Endodermal cell (in vitro differentiated cells): ENCODE measurements at places on chromosomes 4 and X.

- H3K27me3 ChIP-seq = no peaks in the 10 kb centered on the region
- no peak for DNase-seq
- no peaks in the 10 kb centered on the region for H3K4me1 ChIP-seq
These were observed 184.0 kb upstream of the KIT start for GRCh38 chr4:54473798-54474197.

DNA sequence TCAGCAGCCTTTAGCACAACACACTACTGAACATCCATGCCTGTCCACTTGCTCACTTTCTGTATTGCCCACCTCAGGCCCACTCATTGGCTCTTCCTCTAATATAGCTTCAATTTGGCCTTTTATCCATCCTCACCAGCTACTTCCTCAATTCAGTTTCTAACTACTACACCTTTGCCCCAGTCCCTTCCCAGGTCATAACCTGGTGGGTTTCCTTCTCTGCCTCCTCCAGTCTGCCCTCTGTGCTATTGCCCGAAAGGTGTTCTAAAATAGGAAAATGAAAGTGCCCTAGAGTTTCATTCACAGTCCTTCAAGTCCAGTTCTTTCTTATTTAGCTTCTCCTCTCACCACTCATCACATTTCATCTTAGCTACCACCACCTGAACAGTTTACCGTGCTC is 23.1 kb downstream of the MOSPD2 start:
- no peaks in the 10 kb centered on the region for H3K4me1 ChIP-seq
- no peak for DNase-seq
- H3K27ac ChIP-seq = no peak overlapping the region
- H3K36me3 ChIP-seq = peaks cover 7% of the 10 kb centered on the region
- H3K4me3 ChIP-seq = no peak overlapping the region

DNA sequence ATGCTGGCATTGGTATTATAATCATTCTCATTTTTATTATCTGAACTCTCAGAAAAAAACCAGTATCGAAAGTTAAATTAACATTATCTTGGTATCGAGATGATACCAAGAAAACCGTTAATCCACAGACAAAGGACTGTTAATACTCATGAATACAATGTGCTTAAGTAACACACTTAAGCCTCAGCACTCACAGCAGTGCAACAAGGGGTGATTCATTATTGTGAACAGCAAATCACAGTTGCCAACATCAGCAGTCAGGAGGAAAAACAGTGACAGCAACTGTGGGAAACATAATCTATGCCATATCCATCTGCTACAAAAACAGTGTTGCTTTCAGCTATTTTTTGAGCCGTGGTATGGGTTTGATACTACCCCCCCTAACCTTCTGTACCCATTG is 210.9 kb upstream of the ATOH1 start:
- no peaks in the 10 kb centered on the region for H3K36me3 ChIP-seq
- H3K4me1 ChIP-seq = peaks cover 2% of the 10 kb centered on the region
- no peaks in the 10 kb centered on the region for H3K27me3 ChIP-seq
- no peak for DNase-seq
- no peak overlapping the region for H3K27ac ChIP-seq

GRCh38 chr4:158630893-158631292 is 40.8 kb downstream of the C4orf46 start:
- no peaks in the 10 kb centered on the region for H3K36me3 ChIP-seq

DNA sequence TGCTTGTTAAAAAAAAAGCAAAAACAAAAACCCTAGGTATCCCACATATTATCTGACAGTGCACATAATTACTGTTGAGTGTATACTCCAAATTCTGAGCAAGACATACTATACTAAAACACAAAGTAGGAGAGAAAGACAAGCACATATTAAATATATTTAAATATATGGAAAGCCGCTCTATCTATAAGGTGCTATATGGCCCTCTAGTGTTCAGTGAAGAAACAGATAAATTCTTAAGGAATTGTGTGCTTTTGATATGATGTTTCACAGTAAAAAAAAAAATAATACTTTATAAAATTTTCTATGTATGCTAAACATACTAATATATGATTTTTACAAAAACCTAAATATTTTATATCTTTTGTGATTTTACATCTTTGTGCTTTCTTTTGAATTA is 137.8 kb downstream of the FBXW7 start:
- no peak for DNase-seq
- no peaks in the 10 kb centered on the region for H3K27me3 ChIP-seq
- H3K36me3 ChIP-seq = no peaks in the 10 kb centered on the region
- H3K27ac ChIP-seq = no peak overlapping the region

DNA sequence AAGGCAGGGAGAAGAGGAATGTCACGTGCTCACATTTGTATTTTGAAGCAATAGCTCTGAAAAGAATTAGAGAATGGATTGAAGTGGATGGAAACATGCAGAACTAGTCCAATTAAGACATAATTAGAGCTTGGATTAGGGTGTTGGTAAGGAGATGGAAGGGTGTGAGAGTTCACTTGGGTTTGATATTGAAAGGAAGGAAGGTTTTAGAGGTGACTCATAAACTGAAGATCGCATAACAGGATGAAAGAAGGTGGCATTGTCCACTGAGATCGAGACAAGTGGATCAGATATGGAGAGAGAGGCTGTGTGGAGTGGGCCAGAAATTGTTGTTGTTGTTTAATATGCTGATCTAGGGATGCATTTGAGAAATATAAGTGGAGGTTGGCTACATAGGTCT is 244.0 kb upstream of the SMIM31 start:
- DNase-seq = no peak
- H3K4me1 ChIP-seq = no peaks in the 10 kb centered on the region
- no peak overlapping the region for H3K4me3 ChIP-seq
- H3K36me3 ChIP-seq = no peaks in the 10 kb centered on the region

- DNase-seq = no peak
- no peak overlapping the region for H3K27ac ChIP-seq
- H3K27me3 ChIP-seq = no peaks in the 10 kb centered on the region
- H3K36me3 ChIP-seq = peaks cover 7% of the 10 kb centered on the region
- no peak overlapping the region for H3K4me3 ChIP-seq
These were observed 78.0 kb downstream of the MSN start for GRCh38 chrX:65745427-65745826.

- H3K4me3 ChIP-seq = no peak overlapping the region
- H3K27ac ChIP-seq = no peak overlapping the region
- H3K36me3 ChIP-seq = no peaks in the 10 kb centered on the region
- H3K27me3 ChIP-seq = no peaks in the 10 kb centered on the region
These were observed 1408.0 kb downstream of the RAPGEF2 start for GRCh38 chr4:160510928-160511327.

DNA sequence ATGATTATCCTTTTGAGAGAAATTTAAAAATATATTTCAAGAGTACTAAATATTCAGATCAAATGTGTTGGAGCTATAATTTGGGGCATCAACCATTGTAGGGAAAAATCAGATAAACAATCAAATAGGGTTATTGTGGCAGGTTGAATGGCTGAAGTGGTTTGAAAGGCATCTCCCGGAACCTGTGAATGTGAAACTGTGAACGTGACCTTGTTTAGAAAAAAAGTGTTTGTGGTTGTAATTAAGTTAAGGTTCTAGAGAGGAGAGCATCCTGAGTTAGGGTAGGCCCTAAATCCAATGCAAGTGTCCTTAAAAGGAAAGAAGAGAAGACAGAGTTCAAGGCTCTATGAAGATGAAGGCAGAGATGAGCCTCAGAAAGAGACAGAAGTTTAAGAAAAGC is 37.4 kb downstream of the ADGRA3 start:
- no peaks in the 10 kb centered on the region for H3K27me3 ChIP-seq
- H3K4me3 ChIP-seq = no peak overlapping the region
- no peak for DNase-seq
- no peak overlapping the region for H3K27ac ChIP-seq

DNA sequence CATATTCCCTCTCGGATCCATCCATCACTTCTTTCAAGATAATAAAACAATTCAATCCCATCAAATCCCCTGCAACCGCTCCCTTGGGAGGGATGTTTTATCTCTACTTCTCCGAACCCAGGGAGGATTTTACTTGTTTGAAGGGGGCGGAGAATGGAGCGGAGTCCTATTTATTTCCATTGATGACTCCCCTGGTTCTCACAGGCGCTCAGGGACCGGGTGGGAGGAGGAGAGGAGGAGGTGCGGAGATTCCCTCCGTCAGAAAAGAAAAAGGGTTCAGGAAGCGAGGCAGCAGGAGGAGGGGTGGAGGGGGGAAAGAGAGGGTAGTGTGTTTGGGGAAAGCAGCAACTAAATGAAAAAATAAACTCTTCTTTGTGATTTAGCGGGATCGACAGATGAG is 2.1 kb downstream of the NDNF start:
- peaks cover 43% of the 10 kb centered on the region for H3K27me3 ChIP-seq
- peak; percentile 75 for DNase-seq
- no peak overlapping the region for H3K27ac ChIP-seq

DNA sequence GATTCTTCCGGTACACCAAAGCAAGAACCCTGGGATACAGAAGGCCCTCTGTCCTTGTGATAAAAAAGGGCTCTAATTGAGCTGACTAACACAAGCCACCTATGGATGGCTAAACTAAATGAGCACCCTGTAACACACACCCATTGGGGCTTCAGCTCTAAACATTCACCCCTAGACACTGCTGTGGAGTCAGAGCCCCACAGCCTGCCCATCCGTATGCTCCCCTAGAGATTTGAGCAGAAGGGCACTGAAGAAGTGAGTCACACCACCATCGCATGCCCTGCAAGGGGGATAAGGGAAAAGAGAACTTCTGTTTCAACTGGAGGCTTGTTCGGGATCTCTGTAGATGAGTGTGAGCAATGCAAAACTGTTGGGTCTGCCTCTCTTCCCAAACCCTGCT is 545.2 kb downstream of the KCTD8 start:
- H3K27me3 ChIP-seq = no peaks in the 10 kb centered on the region
- no peak for DNase-seq
- no peaks in the 10 kb centered on the region for H3K4me1 ChIP-seq
- no peak overlapping the region for H3K4me3 ChIP-seq
- no peak overlapping the region for H3K27ac ChIP-seq

DNA sequence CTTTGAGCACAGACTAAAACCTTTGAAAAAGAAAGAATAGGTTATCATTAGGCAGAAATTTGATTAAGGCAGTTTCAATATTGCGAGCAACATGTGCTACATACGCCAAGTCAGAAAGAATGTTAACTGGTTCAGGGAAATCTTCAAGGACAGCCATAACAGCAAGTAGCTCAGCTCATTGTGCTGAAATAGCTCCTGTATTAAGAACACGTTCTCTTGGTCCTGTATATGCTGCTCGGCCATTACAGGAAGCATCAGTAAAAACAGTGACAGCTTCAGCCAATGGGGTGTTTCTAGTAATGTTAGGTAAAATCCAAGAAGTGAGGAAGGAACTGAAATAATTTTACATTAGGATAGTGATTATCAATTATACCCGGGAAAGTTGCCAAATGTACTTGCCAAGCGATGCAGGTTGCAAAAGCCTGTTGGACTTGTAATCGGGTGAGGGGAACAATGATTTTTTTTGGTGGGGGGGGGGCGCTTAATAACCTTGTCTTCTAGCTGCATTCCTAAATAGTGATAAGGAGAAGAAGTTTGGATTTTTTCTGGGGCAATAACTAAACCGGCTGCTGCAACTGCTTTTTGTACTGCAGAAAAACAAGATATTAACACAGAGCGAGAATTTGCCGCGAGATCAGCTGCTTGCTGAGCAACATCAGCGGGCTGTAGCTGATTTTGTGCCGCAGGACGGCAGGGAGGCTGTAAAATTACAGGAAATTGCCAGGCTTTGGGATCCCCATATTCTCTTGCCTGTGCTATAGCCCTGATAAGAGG is 49.4 kb upstream of the RASSF6 start:
- H3K27ac ChIP-seq = no peak overlapping the region
- H3K4me3 ChIP-seq = no peak overlapping the region
- no peak for DNase-seq
- no peaks in the 10 kb centered on the region for H3K36me3 ChIP-seq
- H3K27me3 ChIP-seq = no peaks in the 10 kb centered on the region
- H3K4me1 ChIP-seq = no peaks in the 10 kb centered on the region

DNA sequence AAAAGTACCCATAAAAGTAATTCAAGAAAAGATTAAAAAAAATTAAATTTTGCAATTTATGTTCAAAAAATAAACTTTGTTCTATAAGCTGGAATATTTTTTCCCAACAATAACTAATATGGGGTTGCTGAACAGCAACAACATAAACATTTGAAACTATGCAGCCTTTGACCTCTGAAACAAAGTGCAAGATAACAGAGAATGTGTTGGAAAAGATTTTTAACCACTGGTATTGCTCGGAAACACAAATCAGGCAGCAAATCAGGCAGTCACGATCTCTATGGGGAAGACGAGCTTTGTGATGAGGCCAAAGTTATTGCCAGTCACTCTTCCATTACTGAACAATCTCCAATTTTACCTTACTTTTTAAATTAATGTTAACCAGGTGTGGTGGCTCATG is 332.1 kb downstream of the PABPC4L start:
- DNase-seq = no peak
- no peak overlapping the region for H3K27ac ChIP-seq
- no peaks in the 10 kb centered on the region for H3K27me3 ChIP-seq

GRCh38 chr4:39085891-39086290 is 23.9 kb downstream of the KLHL5 start:
- H3K4me3 ChIP-seq = no peak overlapping the region
- H3K36me3 ChIP-seq = peaks cover 12% of the 10 kb centered on the region
- DNase-seq = no peak
- H3K27ac ChIP-seq = no peak overlapping the region
- no peaks in the 10 kb centered on the region for H3K27me3 ChIP-seq

DNA sequence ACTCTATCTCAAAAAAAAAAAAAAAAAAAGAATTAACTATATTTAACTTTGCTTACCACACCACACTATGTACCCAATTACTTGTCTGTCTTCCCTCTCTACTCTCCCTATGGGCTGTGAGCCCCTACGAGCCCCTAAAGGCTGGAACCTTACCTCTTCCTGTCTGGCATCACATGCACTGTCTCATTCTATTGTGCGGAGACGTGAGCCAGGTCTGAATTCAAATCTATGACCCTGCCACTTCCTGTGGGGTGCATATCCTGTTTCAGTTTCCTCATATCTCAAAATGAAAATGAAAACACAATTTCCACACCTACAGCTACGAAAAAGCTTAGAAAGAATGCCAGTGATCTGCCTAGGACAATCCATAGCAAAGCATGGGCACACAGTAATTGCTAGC is 42.9 kb upstream of the HS3ST1 start:
- peaks cover 4% of the 10 kb centered on the region for H3K4me1 ChIP-seq
- DNase-seq = no peak
- no peak overlapping the region for H3K27ac ChIP-seq
- no peak overlapping the region for H3K4me3 ChIP-seq
- H3K27me3 ChIP-seq = no peaks in the 10 kb centered on the region

- H3K4me3 ChIP-seq = no peak overlapping the region
- H3K27ac ChIP-seq = no peak overlapping the region
- no peaks in the 10 kb centered on the region for H3K4me1 ChIP-seq
These were observed 69.2 kb upstream of the MTM1 start for GRCh38 chrX:150499240-150499639.

DNA sequence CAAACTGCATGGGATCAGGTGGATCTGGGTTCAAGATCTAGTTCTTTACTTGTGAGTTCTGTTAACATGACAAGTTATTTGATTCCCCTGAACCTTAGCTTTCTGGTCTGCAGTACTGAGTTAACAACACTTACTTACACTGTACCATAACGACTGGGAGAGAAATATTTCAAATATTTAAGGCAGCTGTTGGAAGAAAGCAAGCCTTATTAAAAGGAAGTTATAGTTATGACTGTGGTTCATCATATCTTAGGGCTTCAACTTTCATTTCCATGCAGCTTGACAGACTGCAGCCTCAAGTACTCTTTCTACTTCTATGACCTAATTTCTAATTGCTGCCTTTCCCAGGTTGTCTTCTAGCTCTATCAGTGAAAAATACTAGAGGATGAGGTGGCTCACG is 40.0 kb upstream of the PDGFRA start:
- DNase-seq = no peak
- no peaks in the 10 kb centered on the region for H3K27me3 ChIP-seq
- no peaks in the 10 kb centered on the region for H3K4me1 ChIP-seq
- H3K4me3 ChIP-seq = no peak overlapping the region

GRCh38 chr4:169677150-169677748 is 56.9 kb downstream of the CLCN3 start:
- peaks cover 9% of the 10 kb centered on the region for H3K36me3 ChIP-seq
- H3K27ac ChIP-seq = no peak overlapping the region
- H3K4me3 ChIP-seq = peak overlapping the region; percentile 34
- no peaks in the 10 kb centered on the region for H3K27me3 ChIP-seq
